ENCODE measurements at places on chromosomes 11 and 22.

DNA sequence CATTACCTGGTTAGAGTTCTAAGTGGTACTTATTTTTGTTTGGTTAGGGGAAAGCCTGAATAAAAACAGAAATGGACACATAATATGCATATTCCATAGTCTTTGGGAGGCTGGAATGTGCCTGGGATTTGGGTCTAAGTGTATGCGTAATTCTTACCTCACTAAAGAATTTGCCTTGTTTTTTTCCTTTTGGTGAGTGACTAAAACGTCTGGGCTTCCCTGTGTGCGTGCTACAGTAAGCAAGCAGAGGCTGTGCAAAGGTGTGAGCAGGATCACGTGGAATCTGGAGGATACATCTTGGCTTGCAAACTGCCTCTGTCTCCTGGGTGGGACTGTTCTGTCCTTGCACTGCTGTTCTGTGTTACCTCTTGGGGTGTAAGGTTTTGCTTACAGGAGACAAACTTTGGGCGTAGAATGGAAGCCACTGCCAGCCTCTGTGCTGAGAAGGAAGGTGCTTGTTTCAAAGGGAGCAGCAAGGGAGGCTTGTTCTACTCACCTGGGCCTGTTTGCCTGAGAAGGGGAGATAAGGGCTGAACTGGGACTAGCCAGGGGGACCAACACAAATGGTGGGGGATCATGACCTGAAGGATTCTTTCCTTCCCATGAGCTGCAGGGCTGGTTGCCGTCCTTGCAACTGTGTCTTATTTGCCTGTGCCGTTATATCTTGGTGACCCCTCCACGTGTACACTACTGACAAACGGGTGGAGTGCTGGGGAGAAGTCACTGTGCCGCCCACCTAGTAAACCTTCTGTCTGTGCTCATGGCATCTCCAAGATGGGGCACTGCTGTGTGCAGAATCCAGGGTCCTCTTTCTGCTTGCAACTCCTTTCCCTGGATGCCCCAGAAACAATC lies 4.5 kb downstream of the NEAT1 start:
- no peak for DNase-seq

DNA sequence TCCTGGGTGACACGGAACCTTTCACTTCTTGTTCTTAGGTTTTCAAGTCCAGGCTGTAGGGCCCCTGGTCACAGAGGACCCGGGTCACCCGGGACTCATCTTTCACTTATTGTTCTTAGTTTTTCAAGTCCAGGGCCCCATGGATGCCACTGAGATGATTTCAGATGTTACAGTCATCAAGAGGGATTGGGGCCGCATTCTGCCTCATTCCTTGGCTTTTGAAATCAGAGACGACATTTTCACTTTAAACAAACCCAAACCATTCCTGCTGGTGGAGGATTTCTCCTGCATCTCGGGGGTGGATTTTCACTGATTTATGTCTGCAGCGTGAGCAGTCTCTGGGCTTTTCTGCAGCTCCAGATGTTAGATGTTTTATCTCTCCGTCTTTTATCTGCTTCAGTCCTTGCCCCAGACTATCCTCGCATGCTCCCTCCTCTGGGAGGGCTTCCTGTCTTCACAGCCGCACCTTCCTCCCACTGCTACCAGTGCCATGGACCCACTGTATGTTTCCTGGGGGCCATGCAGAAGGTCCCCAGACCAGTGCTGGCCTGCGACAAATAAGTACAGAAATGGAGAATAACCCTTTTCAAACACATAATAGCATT lies 27.4 kb downstream of the FBLN1 start:
- no peak for DNase-seq

DNA sequence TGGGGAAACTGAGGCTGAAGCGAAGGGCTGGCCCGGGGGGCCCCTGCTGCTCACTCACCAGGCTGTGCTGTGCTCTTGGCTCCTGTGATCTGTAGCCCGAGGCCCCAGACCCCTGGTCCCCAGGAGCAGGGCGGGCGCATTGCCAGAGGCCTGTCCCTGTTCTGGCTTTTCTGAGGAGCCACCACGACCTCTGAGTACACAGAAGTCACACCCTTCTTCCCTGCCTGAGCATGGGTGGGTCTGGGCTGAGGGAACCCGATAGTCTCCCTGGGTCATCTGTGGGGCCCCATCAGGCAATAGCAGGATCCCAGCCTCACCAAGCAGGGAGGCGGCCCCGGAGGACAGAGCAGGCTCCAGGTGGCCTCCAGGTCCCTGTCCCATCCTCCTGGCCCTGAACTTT lies 5.1 kb downstream of the CASTOR1 start:
- DNase-seq: no peak

- no peak for DNase-seq
Observed at GRCh38 chr22:39616051-39616450, 45.5 kb downstream of the CACNA1I start.

- no peak for DNase-seq
Observed at GRCh38 chr11:10139143-10139542, 154.9 kb downstream of the SBF2 start.

DNA sequence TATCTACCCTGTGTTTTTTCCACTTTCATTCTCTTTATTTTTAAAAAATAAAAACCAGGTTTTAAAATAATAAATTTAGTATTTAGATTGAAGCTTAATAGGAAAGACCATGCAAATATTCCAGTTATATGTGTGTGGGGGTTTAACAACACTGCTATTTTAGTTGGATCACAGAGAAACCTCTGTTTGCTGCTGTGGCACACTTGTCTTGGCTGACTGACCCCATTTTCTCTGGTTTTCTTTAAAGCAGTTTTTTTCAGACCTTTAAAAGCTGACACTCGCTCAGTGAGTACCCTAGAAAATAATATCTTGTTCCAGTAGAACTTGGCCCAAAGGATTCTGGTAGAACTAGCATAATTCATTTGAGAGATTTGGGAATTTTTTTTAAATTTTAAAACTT lies 31.6 kb downstream of the ACER3 start:
- no peak for DNase-seq

DNA sequence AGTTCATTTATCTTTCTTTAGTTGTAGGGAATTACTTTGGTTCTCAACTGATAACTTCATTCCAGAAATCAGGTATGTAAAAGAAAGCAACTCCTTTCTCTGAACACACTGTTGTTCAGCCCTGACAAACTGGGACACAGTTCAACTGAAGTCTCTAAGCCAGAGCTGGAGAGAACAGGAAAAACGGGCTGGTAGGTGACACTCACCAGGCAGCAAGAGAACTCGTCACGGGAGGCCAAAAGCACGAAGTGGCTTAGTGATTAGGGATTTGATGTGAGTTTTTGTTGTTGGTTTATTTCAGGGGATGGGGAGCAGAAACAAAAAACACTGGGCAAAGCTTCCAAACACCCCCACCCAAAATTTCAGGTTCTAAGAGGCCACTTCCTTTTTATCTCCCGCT lies 54.1 kb downstream of the MYH9 start:
- no peak for DNase-seq

DNA sequence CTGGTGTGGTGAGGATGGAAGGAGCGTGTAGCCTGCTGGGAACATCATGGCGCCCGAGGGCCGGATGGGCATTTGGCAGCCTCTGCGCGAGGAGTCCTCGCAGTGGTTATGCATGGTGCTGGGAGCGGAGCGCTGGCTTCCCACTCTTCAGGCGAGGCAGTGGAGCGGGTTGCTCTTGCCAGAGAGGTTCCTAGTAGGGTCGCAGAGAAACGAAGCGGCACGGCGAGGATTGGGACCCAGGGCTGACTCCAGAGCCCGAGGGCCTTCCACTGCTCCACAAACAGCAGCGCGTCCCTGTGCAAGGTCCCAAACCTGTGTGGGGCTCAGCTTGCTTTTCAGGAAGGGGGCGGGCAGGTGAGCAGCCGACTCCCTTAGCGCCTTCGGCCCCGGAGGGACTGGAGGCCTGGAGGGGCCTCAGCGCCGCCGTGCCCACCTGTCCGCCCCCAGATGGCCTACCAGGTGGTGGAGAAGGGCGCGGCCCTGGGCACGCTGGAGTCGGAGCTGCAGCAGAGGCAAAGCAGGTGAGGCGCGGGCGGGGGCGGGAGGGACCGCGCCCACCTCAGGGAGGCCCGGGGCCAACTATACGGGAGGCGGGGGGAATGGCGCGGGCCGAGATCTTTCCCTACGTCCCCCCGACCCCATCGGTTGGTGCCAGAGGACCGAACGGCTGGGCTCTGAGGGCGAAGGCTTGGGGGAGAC lies 7.2 kb downstream of the ATG16L2 start:
- DNase-seq: no peak

DNA sequence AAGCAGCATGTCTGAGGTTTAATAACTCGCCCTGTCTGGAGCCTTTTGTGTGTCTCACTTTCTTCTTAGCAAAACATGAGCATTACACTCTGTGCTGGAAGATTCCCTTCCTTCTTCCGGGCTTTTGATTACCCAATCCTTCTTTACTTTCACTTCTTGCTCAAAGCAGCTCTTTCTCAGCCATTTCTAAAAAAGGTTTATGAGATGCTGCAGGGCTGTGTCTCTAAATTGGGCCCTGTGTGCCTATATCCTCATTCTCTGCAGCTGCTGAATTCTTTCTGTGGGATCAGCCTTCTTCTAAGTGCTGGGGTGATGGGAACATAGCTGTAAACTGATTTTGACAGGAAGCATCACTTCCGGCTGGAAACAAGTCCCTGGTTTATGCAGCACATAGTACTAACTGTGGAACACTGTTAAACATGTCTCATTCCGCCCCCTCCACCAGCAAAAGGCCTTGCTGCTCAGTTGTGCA lies 71.8 kb downstream of the PIWIL4 start:
- no peak for DNase-seq

DNA sequence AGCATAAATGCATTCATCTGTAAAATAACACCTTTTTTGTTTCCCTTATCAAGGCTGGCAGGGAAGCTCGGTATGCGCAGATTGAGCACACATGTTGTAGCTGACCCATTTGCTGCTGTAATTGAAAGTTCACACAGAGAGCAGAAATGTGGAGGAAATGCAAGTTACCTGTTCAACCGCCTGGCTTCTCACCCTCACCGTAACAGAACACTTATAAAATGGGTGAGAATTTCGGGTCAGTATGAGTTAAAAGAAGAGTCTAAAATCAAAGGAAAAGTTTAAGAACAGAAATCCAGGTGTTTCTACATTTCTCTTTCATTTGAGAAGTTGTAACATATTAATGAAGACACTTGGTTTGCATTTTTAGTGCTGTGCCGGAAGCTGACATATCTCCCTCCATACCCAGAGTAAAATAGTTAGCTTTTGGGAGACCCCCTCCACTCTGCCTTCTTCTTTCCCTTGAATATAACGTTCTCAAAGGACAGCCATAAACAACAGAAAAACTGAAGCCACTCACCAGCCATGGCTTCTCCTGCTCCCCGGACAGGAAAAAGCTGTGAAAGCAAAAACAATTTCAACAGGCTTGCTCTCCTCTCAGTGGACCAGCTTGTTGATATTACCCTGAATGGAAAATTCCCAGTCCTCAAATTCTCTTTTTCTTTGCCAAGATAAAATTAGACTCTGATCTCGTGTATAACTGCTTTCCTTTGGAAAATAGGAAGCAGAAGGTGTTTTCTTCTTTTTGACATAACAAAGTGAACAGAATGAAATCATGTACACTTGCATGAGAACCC lies at the start of gene CASP12:
TSS of gene CASP12 (minus strand) at position 570 of the 794 bp plus-strand sequence.
- no peak for DNase-seq

- no peak for DNase-seq
Observed at GRCh38 chr11:62880231-62880802, 379 bp upstream of the SLC3A2 start.

- DNase-seq: no peak
Observed at GRCh38 chr22:22546490-22546889, 12.6 kb downstream of the PRAME start.

GRCh38 chr11:65262381-65262680 lies 569 bp downstream of the POLA2 start:
- no peak for DNase-seq

DNA sequence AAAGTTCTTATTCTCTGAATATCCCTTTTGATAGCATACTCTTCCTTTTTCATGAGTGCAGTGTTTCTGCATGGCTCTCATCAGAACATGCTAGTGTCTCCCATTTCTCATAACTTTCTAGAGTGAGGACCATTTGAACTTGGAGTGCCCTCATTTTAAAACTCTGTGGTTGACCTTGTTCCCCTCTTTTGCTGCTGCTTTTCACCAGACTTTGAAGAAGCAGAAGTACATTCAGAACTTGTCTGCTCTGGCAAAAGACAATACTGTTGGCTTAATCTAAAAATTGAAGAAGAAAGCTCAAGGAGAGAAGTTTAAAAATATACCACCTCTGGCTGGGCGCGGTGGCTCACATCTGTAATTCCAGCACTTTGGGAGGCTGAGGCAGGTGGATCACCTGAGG lies 35.0 kb downstream of the PPARA start:
- no peak for DNase-seq

- no peak for DNase-seq
Observed at GRCh38 chr22:25368271-25368670, 148.8 kb downstream of the CRYBB2 start.

DNA sequence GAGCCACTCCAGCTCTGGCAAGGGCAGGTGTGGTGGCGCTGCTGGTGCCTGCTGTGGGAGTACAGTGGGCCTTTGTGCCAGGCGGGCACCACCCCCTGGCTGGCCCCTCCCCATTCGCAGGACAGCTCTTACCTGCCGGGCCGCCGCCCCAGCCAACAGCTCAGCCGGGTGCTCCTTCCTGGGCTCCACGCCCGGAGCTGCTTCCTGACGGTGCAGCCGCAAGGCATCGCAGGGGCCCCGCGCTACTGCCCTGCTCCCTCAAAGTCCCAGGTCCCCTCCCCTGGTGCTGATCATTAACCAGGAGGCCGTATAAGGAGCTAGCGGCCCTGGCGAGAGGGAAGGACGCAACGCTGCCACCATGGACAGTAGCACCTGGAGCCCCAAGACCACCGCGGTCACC lies at the start of gene SLC5A1:
TSS of gene SLC5A1 (plus strand) at position 338 of the 400 bp plus-strand sequence. CDS start at position 359, 21 bp downstream.
- no peak for DNase-seq

- no peak for DNase-seq
Observed at GRCh38 chr11:11535611-11536010, 86.2 kb downstream of the GALNT18 start.

DNA sequence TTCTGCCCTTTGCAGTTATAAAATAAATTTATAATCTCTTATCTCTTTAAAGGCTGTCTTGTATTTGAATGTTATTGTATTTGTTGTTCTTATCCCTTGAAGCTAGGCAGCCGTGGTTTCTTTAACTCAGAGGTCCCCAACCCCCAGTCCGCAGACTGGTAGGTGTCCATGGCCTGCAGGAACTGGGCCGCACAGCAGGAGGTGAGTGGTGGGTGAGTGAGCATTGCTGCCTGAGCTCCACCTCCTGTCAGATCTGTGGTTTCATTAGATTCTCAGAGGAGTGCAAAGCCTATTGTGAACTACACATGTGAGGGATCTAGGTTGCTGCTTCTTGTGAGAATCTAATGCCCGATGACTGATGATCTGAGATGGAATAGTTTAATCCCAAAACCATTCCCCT lies 380.0 kb upstream of the CCDC90B start:
- no peak for DNase-seq

- DNase-seq: no peak
Observed at GRCh38 chr11:832529-833113, at the start of gene CD151. Gene CD151, plus strand, starts transcription at chr11:832952. Its CDS starts 3,118 bp downstream, at chr11:836070.
